ENCODE measurements at places on chromosomes 4 and X. TPM values are rescaled to one million over a fixed set of nuclear protein-coding genes. Genes with fewer than 3 reads are reported as not detected.

Gene TNMD
- not detected for total RNA-seq

- no peak for DNase-seq
Measured at GRCh38 chr4:11512871-11513270, 84.2 kb upstream of the HS3ST1 start.

Gene CWH43
- total RNA-seq: not detected

DNA sequence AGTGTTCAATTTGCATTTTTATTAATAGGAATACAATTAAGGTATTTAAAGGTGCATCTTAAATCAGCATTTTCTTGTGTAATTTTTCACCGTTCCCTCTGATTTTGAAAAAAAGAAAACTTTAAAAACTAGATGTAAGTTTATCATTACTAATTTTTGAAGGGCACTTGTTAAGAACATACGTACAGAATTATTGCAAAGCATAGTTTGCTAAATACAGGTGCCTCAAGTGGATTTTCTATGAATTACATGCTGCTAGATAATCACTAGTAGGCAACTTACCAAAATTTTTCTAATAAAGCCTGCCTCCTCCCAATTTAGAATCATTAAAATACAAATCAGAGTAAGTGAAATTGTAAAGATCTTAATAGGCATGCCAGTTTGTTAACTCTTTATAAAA, 8.5 kb downstream of the CNKSR2 start:
- no peak for DNase-seq

GRCh38 chrX:149841929-149842328, 39.1 kb upstream of the MAGEA8 start:
- DNase-seq: no peak

DNA sequence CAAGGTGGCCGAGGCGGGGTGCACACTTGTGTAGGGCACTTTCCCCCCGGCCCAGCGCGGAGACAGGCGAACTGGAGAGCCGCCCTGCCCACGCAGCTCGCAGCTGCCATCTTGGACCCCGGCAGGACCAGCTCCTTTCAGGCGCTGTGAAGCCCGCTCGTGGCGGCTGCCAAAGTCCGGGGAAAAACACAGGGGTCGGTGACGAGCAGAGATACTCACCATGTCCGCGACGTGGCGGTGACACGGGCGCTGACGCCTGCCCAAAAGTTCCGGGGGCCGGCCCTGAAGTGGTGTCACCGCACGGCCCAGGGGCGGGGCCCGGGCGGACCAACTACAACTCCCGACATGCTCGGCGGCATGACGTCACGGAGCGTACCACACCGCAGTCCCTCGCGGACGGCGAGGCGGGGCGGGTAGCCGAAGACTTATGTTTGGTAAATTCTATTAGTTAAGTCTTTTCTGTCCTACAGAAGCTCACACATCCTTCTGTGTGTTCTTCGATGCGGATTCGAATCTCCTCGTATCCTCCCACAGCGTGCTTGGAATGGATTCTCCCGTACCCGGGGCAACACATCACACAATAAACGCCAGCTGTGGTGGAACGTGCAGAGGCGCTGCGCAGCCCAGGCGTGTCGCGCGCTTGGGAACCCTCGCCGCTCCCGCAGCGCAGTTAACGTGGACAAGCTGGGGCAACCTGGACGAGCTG, at the start of gene UFSP2:
UFSP2 (minus strand) TSS at position 318 of the 706 bp plus-strand sequence; CDS start at position 222, 96 bp downstream.
- DNase-seq: peak; percentile 86

Gene BCAP31
- 166 TPM for total RNA-seq

Gene TENM3
- total RNA-seq: not detected

DNA sequence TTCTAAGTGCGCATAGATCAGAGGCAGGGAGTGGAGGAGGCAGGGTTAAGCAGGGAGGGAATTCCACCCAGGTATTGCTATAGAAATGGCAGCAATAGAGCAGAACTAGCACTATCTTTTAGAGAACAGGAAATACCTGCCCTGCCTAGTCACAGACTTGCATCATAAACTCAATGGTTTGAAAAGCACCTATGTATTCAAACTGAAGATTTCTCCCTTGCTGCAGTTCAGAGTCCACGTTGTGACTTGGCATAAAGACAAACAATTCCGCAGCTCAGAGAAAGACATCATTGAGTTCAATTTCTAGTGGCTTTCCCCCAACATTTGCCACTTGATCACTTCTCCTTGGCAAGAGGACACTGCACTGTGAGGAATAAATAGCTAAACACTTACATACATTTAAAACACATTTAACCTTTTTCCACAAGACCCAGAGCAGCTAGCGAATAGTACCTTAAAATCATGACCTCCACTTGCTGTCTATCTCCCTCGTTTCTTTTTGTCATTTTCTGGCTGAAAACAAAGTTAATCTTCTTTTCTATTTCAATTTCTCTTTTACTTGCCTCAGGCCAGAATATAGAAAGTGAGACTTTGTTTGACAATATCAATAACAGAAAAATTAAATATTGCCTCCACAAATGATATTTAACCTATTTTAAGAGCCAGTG, 42.4 kb downstream of the SLC7A11 start:
- DNase-seq: no peak

All from activated T-helper 1 cell treated with anti-CD3 and anti-CD28 coated beads, Interleukin-12 subunit alpha, Interleukin-12 subunit beta, Interleukin-2, Interleukin-4 antibody, amounts not matched to agents 30 ng/mL and 10 ng/mL and 1 ng/mL, durations not matched to agents 14 hours and 24 hours and 36 hours (primary cell).